Fibroblast of upper back skin (primary cell): ENCODE measurements at places on chromosomes 5 and 9.

DNA sequence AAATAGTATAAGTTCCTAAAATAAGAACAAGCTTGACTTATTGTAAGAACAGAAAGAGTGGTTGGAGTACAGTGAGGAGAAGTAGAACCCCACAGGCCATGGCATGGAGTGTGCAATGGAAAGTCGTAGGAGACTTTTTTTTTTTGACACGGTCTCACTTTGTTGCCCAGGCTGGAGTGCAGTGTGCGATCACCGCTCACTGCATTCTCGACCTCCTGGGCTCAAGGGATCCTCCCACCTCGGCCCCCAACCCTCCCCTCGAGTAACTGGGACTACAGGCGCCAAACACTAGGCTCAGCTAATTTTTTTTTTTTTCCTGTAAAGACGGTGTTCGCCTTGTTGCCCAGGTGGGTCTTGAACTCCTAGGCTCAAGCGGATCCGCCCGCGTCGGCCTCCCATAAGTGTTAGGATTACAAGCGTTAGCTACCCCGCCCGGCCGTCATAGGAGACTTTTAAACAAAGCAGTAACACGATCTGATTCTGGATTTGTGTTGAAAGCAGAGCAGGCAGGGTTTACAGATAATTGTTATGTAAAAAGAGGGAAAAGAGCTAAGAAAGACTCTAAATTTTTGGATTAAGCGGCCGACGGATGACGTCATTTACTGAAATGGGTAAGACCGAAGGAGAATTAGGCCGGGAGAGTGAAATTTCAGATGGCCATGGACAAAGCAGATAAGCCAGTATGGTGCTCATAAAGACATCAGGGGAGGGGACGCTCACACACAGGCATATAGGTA, 752 bp downstream of the TSTD2 start:
- DNase-seq = peak; percentile 77

DNA sequence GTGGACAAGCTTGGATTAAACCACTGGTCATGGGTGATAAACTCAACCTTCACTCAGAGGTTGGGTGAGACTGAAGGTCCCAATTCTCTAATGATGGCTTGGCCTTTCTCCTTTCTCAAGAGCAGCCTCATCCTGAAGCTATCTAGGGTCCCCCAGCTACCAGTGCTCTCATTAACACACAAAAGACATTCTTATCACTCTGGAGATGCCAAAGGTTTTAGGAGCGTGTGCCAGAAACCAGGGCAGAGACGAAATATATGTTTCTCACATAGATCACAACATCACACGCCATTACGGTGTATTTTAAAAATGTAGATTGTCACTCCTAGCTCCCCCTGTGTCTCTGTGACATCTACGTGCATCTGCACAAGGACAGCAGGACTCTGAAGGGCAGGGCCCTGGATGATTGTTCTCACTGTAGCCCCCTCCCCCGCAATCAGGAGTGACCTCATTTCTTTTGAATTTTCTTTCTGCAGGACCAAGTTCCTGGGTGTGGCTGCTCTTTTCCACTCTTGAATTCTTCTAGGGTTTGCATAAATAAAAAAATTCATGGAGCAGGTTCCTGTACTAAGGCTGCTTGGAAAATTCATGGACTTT, 311.3 kb downstream of the GADD45G start:
- peak; percentile 34 for DNase-seq

- DNase-seq = peak; percentile 95
Measured at GRCh38 chr5:38509185-38509584, 47.3 kb downstream of the LIFR start.

- DNase-seq = no peak
Measured at GRCh38 chr5:5710471-5710870, 288.0 kb downstream of the ICE1 start.

GRCh38 chr5:172451771-172452197, 2.5 kb downstream of the SH3PXD2B start:
- DNase-seq = peak; percentile 82

GRCh38 chr9:121312169-121312568, 44.2 kb downstream of the GSN start:
- DNase-seq = no peak

GRCh38 chr5:138351517-138351916, 968 bp upstream of the KDM3B start:
- DNase-seq = no peak

GRCh38 chr5:53170746-53171349, 61.3 kb upstream of the MOCS2 start:
- peak; percentile 56 for DNase-seq

- no peak for DNase-seq
Measured at GRCh38 chr5:158268286-158268685, 409.3 kb upstream of the CLINT1 start.

- DNase-seq = no peak
Measured at GRCh38 chr9:124960409-124960752, 19.5 kb upstream of the GOLGA1 start.

- peak; percentile 58 for DNase-seq
Measured at GRCh38 chr9:88925481-88925880, 65.8 kb upstream of the S1PR3 start.

- no peak for DNase-seq
Measured at GRCh38 chr5:150649108-150650020, 8.9 kb downstream of the SYNPO start.

GRCh38 chr5:141001446-141001843, 35.2 kb downstream of the PCDHAC2 start:
- no peak for DNase-seq

DNA sequence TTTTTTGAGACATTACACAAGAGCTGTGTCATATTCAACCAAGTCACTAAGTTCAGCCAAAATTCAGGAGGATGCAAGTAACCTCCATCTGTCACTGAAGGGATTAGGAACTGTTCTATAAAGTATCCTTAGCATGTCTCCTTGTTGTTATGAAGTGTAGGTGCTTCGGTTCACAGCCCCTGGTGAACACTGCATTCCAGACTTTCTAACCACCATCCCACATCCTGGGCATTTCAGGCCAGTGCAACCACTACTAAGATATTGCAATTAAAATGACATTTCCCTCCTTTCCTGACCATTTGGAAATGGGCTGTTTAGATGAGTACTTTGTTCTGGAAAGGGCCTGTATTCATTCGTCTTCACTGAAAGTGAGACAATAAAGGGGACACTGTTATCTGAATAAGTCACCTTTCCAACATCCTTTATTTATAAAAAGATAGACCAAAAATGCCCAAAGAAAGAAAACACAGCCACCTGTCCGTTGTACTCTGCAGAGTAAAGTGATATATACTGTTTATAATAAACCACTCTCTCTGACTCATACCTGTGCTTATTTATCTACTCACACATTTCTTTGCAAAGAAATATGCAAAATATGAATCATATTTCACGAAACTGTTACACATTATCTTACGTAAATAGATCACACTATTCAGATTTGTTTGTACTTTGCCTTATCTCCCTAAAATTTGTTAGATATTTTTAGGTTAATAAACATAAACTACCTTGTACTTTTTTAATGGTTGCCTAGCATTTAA, 861.9 kb downstream of the CDH18 start:
- DNase-seq = no peak

DNA sequence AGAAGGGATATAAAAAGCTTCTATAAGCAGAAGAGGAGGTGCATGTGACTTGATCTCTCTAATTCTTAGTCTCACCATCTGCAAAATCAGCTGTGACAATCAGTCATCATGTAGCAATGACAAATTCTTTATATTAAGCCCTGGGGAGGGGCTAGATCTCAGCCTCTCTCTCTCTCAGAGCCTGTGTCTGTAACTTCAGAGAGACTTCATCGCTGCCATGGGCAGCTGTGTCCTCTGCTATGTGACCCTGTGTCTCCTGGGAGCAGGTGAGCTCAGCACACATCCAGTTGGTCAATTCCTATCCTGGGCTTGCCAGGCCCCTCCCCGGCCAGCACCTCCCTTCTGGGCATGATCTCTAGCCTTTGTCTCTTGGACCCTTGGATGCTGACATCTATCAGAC, 109.6 kb downstream of the ANKRD18B start:
- no peak for DNase-seq

DNA sequence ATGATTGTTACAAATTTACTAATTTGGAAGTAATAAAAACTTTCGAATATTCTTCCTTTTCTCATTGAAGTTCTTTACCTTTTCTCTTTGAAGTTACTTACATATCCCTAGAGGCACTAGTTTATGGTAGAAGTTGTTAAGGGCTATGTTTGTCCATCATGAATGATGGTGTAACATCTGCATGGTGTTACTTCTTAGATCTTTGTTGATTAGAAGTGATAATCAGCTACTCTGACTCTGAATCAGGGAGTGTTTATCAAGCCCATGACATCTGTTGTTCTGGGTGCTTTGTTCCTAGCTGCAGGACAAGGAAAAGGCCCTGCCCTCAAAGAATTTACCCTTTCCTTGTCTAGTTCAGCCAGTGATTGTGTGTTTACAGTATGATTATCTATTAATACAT, 32.9 kb downstream of the MAP3K1 start:
- no peak for DNase-seq

DNA sequence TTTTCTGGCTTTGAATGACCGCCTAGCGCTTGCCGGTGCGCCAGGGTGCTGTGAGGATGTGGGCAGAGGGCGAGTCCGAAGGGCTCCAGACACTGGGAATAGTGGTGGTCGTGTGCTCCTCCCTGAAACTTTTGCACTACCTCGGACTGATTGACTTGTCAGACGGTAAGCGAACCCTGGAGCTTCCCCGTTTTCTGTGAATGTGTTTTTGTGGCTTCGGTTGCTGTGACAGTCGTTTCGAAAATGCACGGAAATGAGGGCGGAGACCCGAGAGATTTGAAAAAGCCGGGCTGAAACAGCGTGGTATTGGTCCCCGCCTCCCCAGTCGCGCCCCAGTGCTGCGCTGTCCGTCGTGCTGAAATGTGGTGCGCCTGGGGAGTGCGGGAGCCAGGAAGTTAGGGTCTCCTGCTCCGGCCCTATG, 102.5 kb upstream of the GABRP start:
- peak; percentile 37 for DNase-seq

DNA sequence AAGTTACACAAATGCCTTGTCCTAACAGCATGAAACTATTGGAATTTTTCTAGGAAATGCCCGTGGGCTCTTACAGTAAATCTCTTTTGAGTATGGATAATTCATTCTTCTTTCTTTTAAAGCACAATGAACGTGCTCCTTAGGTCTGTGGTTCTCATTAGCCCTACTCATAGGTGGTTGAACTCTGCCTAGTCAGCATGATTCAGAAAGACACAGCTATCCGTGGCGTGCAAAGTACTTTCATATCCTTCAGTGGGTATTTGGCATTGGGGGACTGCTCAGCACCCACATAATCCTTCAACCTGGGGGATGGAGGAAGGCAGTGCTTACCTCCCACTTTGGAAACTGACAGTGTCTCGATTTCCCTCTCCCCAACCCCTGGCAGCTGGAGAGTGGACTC, 462.0 kb upstream of the CLINT1 start:
- no peak for DNase-seq

DNA sequence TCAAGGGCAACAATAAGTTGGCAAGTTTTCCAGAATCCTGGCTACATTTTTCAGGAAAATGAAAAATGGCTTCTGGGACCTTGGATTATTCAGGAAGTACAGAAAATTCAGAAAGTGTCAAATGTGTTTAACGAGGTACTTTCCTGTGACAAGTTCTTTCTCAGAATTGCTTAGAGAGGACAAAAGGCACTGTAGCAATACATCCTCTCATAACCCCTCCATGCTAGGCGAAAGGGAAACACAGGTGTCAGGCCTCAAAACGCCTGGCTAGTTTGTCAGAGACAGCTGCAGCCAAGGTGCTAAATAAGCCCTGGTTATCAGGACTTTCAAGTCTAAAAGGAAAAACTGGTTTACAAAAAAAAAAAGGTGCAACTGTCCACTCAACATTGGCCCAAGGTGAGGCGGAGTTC, 115.2 kb downstream of the GNAQ start:
- DNase-seq = no peak

- no peak for DNase-seq
Measured at GRCh38 chr5:151055336-151055735, 25.5 kb downstream of the TNIP1 start.

- DNase-seq = no peak
Measured at GRCh38 chr5:115289104-115289503, 7.3 kb downstream of the CCDC112 start.

DNA sequence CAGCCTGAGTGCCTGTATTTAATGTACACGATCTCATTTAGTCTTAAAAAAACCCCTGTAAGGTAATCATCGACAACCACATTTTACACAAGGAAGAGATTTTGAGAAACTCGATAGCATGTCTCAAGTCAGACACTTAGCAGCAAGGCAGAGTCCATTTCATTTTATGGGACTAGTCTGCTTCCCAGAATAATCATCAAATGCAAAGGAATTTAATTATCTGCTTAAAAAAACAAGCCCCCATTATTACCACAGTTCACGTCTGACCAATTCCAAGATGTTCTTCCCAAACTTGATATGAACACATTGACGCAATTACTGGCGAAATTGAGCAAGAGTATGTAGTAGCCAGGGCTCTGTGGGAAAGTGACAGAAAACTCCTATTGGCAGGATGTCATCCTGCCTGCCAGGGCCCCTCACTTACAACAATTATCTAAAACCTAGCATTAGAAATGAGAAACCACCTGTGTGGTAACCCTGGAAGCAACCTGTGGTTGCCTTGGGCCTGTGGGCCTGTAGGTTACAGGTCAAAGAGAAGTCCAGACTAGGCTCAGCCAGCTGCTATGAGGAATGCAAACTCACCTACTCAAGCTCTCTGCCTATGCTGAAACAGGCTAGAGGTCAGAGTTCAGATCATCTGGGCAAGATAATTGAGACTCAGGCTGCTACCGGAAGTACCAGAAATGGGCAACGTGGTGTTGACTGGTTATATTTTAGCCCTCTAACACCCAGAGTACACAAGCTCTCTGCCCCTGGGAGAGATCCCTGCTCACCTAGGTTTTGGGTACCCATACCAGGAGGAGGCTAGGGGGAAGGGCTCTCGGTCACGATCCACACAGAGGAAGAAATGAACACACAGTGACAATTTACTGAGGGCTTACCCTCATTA, 1.6 kb downstream of the B4GALT1 start:
- peak; percentile 74 for DNase-seq

DNA sequence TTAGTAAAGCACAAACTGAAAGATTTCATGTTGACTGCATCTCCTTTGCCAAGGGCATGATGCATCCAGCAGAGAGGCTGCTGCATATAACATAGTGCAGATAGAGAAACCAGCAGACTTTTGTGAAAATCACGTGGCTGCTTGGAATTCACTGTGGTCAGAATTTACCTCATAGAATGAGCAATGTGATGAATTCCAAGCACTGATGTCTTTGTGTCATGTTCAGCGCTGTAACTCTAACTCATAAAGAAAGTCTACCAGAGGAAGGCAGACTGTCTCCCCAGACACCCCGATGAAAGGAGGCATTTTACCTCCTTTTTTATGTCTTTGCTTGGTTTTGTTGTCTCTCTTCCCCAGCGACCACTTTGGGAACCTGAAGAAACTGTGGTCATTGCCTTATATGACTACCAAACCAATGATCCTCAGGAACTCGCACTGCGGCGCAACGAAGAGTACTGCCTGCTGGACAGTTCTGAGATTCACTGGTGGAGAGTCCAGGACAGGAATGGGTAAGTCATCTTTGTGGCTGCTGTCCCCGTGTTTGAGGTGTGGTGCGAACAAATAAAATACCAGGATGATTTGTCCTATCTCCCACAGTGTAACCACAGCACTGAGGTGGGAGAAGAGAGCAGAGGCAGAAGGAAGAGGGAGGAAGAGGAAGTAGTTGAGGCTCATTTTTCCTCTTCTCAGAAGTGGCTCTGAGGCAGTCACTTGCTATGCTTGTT, 42.0 kb downstream of the ITK start:
- DNase-seq = peak; percentile 93
